Aorta (tissue), 5 donors: ENCODE measurements at places on chromosomes 11 and 22.
A peak's percentile ranks its signal among the peaks of the same experiment; 100 is the strongest.

GRCh38 chr22:18130699-18131429 is 19.1 kb upstream of the USP18 start:
- peak; percentile 73 for DNase-seq

- no peak for DNase-seq
Measured at GRCh38 chr11:134139873-134140331, 71.0 kb downstream of the JAM3 start.

DNA sequence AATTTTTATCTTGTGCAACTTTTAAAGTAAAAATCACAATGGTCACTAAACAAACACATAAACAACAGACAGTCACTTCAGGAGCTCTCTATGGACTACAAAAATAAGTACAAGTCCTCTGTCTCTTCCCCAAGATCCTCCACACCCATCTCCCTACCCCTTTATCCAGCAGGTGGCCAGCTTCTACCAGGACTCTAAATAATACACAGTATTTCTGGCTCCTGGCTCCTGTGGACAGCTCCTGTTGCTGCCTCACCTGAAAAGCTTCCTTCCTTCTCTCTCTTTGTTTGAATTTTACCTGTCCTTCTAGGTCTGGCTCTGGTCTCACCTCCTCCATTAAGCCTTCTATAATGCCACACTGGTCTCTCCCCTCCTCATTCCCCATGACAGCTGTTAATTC is 86.1 kb downstream of the CLPB start:
- DNase-seq, result no peak

GRCh38 chr22:45534339-45535192 is 31.9 kb downstream of the FBLN1 start:
- DNase-seq, result no peak

DNA sequence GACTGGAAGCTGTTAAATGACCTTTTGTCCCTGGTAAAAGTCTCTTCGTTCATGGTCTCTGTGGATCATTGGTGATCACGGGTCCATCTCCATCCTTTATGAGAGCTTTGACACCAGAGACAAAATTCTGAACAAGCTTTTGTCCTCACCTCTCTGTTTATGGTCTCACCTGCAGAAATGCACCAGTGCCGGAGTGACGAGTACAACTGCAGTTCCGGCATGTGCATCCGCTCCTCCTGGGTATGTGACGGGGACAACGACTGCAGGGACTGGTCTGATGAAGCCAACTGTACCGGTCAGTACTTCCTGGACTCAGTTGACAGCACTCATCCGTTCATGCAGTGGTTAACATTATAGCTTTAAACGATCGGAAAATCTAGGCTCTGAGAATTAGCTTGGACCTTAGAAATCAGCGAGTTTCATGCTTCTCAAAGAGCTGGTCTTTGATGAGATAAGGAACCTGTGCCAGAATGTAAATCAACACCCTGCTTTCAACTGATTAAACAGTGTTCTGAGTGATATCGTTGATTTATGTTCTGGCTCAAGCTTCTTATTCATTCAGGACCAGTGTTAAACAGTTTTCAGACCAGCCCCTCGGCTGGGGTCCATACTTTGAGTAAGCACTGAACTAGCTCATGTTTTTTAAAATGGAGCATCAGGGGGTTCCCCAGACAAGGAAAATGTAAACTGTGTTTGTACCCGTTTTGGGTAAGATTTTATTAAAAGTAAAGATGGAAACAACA is 124.5 kb upstream of the SORL1-AS1 start:
- DNase-seq, result no peak

DNA sequence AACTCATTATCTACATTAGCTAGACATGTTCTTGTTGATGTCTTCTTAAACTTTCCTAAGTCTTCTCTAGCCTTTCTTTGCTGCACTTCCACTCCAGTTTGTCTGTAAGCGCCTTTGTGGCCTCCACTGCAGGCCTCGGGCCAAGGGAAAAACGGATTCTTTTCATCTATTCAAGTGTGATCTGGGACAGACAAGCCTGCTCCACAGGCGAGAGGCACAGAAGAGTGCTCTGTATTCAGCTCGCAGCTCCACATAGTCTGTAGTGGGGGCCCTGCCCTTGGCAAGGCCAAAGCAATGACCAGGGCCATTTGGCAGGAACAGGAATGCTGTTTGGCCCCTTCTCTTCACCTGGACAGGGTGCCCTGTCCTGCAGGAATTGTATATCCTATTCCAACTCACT is 84.1 kb upstream of the BARX2 start:
- no peak for DNase-seq

DNA sequence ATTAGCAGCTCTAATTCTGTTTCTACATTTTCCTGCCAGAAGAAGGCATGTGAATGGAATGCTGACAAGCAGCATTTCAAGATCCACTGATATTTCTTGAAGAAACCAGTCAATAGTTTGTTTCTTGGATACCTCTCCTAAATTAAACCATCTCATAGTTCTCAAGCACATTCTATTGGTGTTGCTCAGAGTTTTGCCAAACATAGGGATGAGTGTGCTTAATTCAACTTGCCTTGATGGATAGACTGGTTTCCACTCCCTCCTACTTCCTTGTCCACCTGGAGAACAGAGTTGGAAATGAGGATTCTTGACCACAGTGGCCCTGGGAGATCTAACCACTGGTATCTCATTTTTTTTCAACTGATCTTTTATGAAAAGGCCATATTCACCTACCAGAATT is 29.8 kb upstream of the DDX10 start:
- no peak for DNase-seq

DNA sequence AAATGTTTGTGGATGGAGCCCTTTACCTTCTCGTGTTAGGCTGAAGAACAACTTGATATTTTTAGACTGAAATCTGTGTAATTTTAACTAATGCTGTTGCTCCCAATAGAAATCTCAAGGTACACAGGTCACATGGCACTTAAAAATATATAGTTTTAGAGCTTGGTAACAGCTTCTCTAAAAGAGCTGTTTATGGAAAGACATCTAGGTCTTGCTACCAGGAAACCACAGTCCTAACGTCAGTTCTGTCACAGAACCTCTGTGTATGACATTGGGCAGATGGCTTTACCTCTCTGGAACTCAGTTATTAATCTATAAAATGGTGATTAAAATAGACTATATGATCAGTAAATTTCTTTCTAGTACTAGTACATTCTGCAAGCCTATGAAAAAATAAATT is 35.4 kb downstream of the PAK1 start:
- no peak for DNase-seq

DNA sequence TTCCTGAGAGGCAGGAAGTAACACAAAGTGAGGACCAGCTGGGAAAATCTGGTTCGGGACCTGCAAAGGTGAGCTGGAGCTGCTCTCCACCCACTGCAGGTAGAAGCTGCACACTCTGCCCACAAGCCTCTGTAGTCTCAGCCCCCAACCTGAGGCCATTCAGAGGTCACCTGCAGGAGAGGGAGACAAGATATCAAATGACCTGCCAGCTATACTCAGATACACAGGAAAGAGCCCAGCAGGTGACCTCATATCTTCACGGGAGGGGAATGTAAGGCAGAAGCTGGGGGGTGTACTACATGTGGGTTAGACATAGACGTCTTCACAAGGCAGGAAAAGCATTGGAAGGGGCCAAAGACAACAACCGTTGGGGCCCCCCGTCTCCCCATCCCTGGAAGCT is 86.1 kb downstream of the APIP start:
- DNase-seq, result no peak

- no peak for DNase-seq
Measured at GRCh38 chr11:789943-790342, at the start of gene CEND1. Gene CEND1, minus strand, starts transcription at chr11:790090. Its CDS starts 1,514 bp downstream, at chr11:788576.

DNA sequence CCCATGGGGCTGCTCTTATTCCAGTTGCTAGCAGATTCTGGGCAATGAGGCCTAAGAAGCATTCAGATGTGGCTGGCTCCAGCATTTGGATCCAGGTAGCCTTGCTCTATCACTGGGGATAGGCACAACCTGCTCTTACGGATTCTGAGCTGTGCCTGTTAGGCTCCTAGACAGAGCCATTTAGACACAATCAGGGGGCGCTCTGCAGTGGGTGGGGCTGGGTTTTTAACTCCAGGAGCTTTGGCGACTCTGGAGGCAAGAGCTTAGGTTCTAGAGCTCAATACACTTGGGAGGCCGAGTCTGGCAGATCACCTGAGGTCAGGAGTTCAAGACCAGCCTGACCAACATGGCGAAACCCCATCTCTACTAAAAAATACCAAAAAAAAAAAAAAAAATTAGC is 32.0 kb downstream of the KCNC1 start:
- DNase-seq, result no peak

DNA sequence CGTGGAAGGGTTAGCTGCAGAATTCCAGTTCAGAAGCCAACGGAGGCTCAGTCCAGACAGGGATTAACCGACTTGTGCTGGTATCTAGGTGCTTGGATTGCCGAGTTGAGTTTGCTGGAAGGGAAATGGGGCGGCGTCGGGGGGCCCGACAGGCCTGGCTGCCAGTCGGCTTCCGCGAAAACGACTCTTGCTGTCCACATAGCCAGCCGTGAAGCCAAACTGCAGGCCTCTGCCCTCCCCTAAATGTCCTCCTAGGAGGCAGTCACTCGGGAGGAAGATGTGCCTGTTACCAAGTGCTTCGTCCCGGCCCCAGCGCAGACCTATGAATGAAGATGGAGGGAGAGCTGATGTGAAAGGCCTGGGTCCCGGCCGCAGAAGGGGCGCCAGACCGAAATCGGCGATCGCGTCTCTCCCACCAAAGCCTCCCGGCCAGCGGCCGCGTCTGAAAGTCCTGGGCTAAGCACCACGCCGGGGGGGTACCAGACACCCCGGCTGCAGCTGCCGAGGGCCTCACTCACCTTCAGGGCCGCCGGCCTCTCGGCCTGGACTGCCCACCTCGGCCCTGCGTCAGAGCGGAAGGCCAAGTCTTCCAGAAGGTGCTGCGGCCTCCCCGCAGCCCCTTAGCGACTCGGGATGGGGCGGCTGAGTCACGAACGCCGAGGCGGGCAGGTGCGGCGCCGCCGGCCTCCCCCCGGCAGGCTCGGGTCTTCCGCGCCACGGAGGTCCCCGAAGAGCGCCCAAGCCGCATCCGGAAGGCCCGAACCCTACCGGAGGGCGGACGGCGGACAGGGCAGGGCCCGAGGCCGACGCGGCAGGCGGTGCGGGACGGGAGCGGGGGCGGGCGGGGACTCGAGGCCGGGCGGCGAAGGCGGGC is 7.5 kb downstream of the DPAGT1 start:
- DNase-seq, result peak; percentile 86

- DNase-seq, result no peak
Measured at GRCh38 chr11:42315846-42316245, 856.4 kb upstream of the LRRC4C start.

DNA sequence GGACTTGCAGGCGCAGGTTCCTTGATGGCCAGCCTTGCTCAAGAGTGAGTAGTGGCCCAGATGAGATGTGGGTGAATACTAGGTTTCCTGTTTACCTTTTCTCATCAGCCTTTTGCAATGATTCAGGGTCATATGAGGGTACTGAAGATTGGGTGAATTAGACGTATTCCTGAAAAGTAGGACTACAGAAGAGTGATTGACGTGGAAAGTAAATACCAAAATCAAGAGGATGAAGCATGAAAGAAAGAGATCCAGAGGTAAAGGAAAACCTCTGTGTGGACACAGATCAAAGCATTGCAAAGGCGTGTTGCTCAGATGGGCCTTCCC is 59.9 kb downstream of the CYB5R2 start:
- no peak for DNase-seq

GRCh38 chr11:106228996-106229395 is 151.5 kb downstream of the AASDHPPT start:
- DNase-seq, result no peak

DNA sequence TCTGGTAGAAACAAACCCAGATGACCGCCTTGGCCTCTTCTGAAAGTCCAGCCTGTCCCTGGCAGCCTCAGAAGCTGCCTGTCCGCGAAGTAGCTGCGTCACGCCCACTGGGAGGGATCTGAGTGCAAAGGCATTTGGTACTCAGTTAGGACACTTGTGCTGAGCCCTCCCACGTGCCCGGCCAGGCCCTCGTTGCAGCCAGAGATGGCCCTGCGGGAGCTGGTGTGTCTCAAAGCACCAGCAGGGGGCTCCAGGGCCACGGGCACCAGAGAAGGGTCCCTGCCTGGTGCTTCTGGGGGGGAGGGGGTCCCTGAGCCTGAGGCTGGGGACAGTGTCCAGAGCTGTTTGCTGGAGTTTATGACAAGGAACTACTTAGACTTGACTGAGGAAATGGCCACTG is 5.8 kb downstream of the SELENOO start:
- peak; percentile 66 for DNase-seq

- no peak for DNase-seq
Measured at GRCh38 chr11:4467811-4468606, 14.4 kb upstream of the OR52K1 start.

DNA sequence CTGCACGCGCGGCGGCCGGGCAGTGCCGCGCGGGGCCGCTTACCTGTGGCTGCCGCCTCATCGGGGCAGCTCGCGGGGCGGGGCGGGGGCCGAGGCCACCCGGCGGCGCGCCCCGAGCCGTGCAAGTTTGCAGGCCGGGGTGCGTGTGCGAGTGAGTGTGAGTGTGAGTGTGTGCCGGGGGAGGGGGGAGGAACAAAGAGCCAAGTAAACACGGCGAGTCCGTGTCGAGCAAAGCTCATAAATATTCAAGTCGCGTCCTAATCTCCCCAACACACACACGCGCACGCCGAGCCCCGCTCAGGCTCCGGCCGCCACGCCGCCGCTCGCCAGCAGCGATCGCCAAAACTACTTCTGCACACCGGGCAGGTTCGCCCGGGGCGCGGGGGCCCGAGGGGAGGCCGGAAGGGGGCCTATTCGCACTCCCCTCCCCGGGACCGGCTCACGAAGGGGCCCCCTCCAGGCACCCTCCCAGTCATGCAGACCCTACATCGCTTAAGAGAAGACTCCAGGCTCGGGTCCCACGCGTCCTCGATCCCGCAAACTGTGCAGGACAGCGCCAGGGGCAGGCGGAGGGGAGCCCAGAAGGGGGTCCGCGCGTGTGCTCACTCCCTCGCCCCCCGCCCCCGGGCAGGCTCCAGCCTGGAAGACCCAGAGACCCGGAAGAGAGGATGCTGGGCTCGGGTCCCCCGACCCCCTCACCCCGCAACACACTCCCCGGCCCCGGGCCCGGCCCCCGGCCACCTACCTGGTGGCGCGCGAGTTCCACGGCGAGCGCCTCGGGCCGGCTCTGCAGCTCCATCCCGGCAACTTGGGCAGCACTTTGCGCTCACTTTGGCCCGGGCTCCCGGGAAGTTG is 827 bp downstream of the PHF21B start:
- no peak for DNase-seq

DNA sequence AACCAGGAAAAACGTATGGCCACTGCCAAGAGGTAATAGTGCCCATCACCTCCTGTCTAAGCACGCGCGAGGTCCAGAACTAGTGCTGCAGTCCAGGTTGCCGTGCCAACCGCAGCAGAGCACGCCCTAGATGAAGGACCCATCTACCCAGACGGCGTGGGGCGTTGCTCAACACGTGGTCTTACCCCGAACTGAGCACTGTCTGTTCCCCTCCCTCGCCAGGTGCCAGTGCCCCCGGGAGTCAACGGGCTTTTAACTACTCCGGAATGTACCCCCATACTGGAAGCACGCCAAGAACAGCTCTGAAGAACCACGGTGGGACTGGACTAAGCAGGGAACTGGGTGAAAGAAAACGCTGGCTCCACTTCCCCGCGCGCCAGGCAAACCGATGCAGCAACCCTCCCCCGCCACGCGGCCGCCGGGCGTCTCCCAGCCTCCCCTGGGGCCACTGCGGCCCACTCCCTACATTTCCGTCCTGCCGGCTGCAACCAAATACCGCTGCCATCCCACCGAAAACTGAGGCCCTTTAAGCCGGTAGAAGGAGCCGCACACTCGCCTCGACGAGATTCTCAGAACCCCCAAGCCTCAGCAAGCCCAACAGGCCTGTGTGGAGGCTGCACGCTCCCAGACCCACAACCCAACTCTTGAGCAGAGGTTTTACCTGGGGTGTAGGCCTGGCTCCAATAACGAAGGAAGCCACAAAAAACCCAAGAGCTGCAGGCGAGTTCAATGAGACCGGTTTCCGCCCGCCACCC is at the start of gene HSPA8:
Gene HSPA8, minus strand, starts transcription at position 734 of the 755 bp plus-strand sequence. CDS start 812 bp downstream, outside the sequence.
- DNase-seq, result peak; percentile 83

- no peak for DNase-seq
Measured at GRCh38 chr11:12205330-12205729, 94.9 kb downstream of the MICAL2 start.
